Spleen (tissue), 13 donors: ENCODE measurements at places on chromosomes 3 and 15. TPM values are rescaled to one million over a fixed set of nuclear protein-coding genes. Genes with fewer than 3 reads are reported as not detected.

GRCh38 chr15:72554471-72555425 lies 80.6 kb downstream of the ARIH1 start:
- DNase-seq: no peak

Gene MST1R
- 2.7 TPM for total RNA-seq

Gene ESYT3
- total RNA-seq: not detected

- DNase-seq: no peak
Observed at GRCh38 chr3:140242818-140243276, 307.9 kb downstream of the CLSTN2 start.

- peak; percentile 58 for DNase-seq
Observed at GRCh38 chr3:46935168-46935858, 41.2 kb downstream of the CCDC12 start.

Gene TUSC7
- not detected for total RNA-seq

- DNase-seq: no peak
Observed at GRCh38 chr3:35705904-35706303, 66.6 kb downstream of the ARPP21 start.

GRCh38 chr3:147397875-147398812 lies 8.2 kb downstream of the ZIC4 start:
- DNase-seq: peak; percentile 53

DNA sequence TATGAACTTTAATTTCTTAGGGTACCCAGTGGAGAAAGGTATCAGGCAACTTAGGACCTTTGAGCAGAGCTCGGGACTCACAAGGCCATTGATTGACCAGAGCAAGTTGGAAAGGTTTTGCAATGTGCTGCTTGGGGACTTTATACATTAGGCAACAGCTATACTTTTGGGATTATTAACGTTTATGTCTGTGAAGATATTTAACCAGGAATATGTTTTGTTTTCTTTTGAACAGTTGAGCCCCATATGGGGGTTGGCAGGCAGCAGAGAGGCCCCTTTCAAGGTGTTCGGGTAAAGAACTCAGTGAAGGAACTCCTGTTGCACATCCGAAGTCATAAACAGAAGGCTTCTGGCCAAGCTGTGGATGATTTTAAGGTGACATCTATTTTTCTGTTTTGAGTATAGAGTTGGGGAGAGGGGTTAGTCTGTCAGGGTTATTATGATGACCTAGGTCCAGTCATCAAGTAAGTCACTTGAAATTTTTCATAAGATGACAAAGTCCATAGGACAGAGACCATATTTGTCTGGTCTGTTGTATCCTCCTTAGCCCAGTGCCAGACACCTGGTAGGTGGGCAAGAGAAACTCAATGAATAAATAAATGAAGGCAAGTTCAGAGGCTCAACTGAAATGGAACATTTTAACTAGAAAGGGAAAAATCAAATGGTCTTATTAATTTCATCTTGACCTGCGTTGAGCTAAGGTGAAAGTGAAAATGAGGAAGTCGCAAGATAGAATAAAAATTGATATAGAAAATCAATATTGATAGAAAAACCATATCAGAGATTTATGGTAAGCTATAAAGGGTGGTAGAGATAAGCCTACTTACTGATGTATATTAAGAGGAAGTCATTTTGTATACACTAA lies 2.8 kb downstream of the NFKBIZ start:
- no peak for DNase-seq

DNA sequence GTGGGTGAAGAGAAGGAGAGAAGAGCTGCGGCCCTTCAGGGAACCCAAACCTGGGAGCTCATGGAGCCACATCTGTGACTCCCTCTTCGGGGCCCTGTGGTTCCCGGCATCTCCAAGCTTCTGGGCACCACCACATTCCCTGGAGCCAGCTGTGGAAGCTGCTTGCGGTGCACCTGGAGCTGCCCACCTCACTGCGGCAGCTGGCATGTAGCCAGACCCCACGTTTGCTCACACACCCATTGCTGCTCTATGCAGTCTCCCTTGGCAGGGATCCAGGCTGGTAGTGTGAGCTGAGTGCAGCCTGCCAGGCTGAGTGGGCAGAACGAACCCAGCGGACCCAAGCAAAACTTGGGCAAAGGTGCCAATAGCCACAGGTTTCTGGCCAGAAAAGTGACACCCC lies 16.8 kb upstream of the PLA2G4E start:
- DNase-seq: no peak

- DNase-seq: no peak
Observed at GRCh38 chr15:47726399-47726823, 9.1 kb downstream of the SEMA6D start.

GRCh38 chr3:112334691-112335433 lies 1.9 kb downstream of the CD200 start:
- DNase-seq: no peak

Gene SYNPR
- not detected for total RNA-seq

- no peak for DNase-seq
Observed at GRCh38 chr15:89672221-89673164, 6.7 kb downstream of the PLIN1 start.

- DNase-seq: peak; percentile 46
Observed at GRCh38 chr3:195916991-195917390, 8.6 kb upstream of the TNK2 start.

- DNase-seq: no peak
Observed at GRCh38 chr3:32709346-32709745, 24.4 kb downstream of the CNOT10 start.

GRCh38 chr15:81685237-81685636 lies 311.2 kb upstream of the TMC3 start:
- no peak for DNase-seq

DNA sequence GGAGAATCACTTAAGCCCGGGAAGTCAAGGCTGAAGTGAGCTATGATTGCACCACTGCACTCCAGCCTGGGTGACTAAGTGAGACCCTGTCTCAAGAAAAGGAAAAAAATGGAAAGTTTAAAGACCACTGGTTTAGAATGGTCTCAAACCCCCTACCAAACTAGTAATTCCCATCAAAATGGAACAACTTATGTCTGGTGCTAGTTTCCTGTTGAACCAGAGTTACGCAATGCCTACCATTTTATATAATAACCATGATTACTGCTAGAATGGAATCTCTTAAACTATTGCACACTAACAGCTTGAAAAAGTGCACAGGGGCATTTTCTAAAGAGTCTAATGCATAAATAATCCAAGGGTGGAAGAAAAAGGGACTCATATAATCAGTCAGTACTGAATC lies 43.6 kb downstream of the DMXL2 start:
- DNase-seq: no peak

DNA sequence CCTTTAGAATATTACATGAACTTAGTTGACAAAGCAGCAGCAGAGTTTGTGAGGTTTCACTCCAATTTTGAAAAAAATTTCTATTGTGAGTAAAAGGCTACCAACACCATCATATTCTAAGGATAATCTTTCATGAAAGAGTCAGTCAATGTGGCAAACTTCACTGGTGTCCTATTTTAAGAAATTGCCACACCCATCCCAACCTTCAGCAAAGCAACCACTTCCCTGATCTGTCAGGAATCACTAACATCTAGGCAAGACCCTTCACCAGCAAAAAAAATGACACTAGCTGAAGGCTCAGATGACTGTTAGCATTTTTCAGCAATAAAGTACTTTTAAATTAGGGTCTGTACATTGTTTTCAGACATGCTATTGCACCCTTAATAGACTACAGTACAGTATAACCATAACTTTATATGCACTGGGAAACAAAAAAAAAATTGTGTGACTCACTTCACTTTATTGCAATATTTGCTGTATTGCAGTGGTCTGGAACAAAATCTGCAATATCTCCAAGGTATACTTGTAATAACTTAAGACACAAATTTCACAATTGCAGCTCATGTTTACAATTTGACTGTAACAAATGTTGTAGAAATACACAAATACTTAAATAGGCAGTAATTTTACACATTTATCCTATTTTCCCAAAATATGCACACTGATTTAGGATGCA lies 38.9 kb upstream of the ALCAM start:
- no peak for DNase-seq

Gene EBLN2
- 7.1 TPM for total RNA-seq

DNA sequence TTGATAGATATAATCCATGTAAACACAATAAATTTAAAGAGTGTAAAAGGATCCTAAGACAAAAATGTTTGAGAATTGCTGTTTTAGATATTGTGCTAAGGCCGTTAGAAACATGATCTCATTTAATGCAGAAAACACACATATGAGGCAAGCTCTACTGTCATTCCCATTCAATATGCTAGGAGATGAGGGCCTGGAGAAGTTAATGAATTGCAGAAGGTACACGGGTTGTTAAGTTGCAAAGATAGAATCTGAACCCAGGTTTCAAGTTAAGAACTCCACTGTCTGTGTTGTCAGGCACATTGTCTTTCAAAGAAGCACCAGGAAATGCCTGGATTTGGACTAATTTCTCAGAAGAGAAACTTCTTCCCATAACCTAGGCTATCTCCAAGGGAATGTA lies 65.1 kb upstream of the SAMMSON start:
- DNase-seq: no peak

- no peak for DNase-seq
Observed at GRCh38 chr3:126995254-126995780, 12.4 kb downstream of the PLXNA1 start.

GRCh38 chr3:179233043-179233442 lies 17.9 kb downstream of the KCNMB3 start:
- DNase-seq: no peak

- no peak for DNase-seq
Observed at GRCh38 chr15:89028036-89028435, 60.2 kb upstream of the ABHD2 start.

GRCh38 chr3:127984241-127984975 lies 67.8 kb upstream of the SEC61A1 start:
- DNase-seq: no peak

DNA sequence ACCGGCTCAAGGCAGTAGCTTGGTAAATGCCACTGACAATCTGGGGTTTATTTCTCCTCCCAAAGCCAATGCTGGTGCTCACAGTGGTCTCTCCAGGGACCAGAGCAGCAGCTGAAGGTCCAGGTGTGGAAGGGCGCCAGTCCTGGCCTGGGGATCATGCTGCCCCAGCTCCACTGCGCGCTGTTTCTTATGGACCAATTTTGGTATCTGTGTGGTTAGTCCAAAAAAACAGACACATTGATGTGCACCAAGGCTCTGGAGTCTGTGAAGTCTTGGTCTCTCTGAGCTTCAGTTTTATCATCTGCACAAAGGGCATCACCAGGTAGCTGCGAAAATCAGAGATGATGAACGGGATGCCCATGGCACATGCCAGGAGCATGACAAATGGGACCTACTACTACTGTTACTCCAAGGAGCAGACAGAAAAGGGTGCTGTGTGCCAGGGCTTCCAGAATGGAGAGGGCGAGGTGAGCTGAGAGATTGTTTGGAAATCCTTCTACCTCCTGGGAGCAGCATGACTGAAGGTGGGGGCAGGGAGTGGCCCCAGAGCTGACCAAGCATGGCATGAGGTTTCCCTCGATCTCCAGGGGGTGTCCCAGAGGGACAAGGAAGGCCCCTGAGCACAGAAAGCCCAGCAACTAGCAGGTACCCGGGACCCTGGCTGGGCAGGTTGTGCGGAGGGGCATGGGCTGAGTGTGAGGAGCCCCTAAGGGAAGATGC lies 134.3 kb upstream of the PRR20G start:
- DNase-seq: peak; percentile 67

DNA sequence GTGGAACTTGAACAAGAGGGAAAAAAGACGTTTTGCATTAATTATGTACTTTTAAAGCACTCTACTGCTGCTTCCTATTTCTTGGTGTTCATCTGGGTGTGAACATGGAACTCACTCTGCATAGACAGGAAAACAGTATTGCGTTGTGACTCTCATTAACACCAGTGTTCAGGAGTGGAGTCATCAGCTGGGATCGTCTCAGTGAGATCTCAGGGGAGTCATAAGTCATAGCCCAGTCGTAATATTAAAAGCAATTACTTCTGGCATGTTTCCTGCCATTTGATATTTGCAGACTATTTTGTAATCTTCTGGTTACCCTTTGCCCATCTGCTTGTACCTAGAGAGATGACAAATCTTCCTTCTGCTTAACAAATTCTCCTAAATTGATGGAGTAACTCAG lies 462.0 kb upstream of the ATP11B start:
- no peak for DNase-seq

- no peak for DNase-seq
Observed at GRCh38 chr3:35707904-35708303, 68.6 kb downstream of the ARPP21 start.

Gene MKRN3
- total RNA-seq: 0.60 TPM

DNA sequence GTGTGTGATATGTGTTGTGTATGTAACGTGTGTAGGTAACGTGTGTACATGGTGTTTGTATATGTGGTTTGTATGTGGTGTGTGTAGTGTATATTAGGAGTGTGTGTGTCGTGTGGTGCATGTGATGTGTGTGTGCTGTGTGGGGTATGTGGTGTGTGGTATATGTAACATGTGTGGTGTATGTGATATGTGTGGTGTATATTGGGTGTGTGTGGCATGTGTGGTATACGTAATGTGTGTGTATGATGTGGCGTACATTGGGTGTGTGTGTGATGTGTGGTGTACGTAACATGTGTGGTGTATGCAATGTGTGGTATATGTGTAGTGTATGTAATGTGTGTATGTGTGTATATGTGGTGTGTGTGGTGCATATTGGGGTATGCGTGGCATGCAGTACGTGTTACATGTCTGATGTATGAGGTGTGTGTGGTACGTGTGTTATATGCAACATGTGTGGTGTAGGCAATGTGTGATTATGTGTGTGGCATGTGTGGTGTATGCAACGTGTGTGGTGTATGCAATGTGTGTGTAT lies 41.2 kb downstream of the ARRDC4 start:
- no peak for DNase-seq

- DNase-seq: no peak
Observed at GRCh38 chr15:92112711-92113110, 259.2 kb downstream of the SLCO3A1 start.

GRCh38 chr15:81869161-81869954 lies 176.5 kb downstream of the MEX3B start:
- DNase-seq: no peak

DNA sequence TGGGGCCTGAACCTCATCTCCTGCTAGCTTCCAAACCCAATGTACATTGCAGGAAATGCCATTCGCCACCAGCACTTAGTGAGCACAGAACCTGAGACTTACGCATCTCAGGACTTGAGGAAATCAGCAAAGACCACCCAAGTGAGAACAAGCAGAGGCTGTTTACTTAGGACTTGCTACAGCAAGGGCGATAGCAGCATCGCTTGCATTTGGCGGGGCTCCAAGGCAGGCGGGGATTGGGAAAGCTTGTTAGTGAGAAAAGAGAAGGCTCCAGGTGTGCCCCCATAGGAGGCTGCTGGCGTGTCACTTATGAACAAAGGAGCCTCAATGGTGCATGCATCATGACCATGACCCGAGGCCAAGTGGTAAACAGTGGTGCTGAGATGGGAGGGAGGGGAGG lies 19.7 kb downstream of the SLC6A20 start:
- no peak for DNase-seq

DNA sequence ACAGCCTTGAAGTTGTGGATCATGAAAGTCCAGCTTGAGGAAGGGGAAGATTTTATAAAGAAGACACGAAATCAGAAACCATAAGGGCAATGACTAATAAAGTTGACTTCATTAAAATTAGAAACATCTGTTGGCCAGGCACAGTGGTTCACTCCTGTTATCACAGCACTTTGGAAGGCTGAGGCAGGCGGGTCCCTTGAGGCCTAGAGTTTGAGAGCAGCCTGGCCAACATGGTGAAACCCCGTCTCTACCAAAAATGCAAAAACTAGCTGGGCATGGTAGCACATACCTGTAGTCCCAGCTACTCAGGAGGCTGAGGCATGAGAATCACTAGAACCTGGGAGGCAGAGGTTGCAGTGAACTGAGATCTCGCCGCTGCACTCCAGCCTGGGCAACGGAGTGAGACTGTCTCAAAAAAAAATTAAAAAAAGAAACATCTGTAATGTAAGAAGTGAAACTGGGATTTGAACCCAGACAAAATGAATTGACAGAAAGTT lies 7.9 kb upstream of the UBXN7 start:
- DNase-seq: no peak

GRCh38 chr3:115928376-115928775 lies 305.1 kb downstream of the GAP43 start:
- no peak for DNase-seq
